ENCODE measurements at places on chromosomes 2 and 18.

GRCh38 chr2:236748801-236749200 lies 179.2 kb downstream of the ACKR3 start:
- peak; percentile 85 for DNase-seq

- no peak for DNase-seq
Observed at GRCh38 chr18:77081390-77081778, 51.2 kb downstream of the MBP start.

DNA sequence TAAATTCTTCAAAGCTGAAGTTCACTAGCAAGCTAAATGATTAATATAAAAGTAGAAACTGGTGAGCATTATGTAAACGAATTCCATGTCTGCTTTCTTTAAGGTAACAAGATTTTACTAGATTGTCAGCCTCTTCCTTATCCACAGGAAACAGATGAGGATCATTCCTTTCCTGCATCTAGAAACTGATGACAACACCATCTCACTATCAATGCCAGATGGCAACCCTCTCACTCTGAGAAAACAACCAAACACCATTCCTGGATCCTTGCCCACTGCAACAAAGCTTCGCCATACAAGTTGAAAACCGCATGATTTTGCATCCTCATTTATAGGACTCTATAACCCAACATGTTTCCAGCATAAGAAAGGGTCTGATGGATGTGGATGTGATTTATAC lies 122.9 kb downstream of the ZNF521 start:
- DNase-seq = peak; percentile 25

DNA sequence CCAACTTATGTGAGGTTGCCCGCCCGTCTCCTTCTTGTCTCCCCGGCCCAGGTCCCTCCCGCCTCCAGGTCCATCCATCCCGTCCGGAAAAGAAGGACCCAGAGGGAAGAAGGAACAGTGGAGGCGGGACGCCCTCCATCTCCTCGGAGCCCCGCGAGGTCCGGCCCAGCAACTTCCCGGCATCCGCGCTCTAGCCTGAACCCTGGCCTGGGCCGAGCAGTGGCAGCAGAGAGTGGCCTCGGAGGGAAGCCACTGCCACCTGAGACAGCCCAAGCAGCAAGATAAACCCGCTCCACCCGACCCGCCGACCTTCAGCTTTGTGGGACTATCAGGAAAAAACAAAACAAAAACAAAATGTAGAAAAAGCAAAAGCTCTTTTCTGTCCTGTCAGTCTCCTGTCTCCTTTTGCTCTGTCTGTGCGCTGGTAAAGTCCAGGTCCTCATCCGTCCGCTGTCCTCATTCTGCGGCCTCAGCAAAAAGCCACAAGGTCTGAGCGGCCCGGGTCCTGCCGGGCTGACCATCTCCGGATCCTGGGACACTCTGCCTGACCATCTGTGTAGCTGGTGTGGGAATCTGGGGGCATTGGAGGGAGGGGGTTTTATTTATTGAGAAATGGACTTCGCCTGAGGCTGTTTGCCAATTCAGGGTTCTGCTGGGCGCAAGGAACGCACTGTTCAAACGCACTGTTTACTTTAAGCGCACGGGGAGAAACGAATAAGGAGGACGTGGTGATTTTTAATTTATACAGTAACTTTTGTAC lies 3.1 kb downstream of the DLX1 start:
- no peak for DNase-seq

GRCh38 chr2:184205048-184205596 lies 393.2 kb upstream of the ZNF804A start:
- no peak for DNase-seq

DNA sequence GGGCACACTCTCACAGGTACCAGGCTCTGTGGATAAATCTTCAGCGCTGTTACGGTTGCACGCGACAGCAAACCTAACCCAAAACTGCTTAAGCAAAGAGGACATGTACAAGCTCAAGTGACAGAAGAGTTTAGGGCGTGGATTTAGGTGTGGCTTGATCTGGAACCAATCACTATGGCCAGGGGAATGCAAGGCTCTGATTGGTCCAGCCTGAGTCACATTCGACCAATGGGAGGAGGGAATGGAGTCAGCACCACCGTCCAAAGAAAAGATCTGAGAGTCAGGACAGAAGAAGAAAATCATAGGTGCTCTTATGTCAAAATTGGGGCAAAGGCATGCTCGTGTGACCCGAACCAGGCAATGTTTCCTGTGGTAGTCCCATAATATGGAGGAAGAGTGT lies 139.0 kb downstream of the TRIM43 start:
- DNase-seq = no peak

DNA sequence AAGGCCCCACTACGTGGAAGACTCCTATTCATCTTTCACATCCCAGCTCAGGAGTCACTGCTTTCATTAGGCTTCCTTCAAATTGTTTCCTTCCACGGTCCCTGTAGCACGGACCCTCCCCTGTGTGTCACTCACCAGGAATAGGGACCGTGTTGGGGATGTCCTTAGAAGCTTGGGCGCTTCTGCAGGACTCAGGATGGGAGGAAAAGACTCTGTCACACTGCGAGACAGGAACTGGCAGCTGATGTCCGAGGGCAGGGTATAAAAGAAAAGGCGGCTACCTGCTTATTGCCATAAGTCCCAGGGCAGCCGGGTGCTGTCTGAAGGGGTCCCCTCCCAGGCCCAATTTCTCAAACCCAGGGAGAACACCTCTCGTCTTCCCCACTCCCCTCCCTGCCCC lies 79.1 kb downstream of the BCL2L11 start:
- no peak for DNase-seq

DNA sequence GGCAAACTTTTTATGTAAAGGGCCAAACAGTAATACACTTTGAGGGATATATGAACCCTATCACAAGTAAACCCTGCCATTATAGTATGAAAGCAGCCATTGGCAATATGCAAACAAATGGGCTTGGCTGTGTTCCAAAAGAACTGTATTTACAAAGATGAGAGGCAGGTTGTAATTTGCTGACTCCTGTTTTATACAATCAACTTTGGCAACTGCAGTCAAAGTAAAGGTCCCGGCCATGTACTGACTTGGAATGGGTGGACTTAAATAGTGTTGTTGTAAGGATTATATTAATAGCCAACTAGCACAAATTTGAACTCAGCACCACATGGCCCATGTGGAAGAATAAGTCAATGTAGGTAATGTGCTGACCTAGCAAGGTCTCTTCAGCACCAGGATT lies 223.4 kb downstream of the WDPCP start:
- peak; percentile 16 for DNase-seq

GRCh38 chr2:146468578-146468977 lies 1376.3 kb upstream of the ACVR2A start:
- no peak for DNase-seq

GRCh38 chr18:54043484-54044251 lies 180.8 kb downstream of the MBD2 start:
- DNase-seq = no peak

DNA sequence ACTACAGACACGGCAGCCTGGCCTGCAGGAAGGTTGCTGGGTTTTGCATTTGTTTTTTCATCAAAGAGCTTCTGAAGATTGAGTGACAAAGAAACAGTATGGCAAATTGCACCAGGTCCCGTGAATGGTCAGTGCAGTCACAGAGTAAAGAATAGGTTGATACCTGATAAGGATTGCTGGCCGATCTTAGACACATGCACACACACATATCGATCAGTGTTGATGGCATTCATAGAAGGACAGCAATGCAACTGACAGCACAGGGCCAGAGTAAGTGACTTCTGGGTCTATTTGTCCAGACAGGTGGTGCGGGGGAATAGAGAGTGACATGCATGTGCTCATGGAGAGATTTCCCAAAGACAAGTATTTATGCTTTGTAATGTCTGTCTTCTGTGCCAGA lies 42.8 kb downstream of the NRP2 start:
- DNase-seq = no peak

DNA sequence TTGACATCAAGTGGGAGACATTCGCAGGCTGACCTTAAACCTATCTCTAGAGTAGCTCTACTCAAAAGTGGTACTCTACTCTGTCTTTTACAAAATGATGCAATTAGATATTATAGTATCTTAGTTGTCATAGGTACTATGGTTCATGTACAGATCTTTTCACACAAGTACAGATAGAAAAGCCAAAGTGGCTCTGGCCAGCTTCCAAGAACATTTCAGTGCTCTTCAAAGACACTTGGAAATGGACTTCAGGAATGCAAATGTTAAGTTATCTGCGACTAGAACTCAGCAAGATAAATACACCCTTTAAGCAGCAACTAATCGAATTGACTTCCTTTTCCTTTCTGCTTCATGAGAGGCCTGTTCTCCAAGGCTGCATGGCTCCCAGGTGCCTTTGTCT lies 718.7 kb upstream of the FAM98A start:
- DNase-seq = no peak

DNA sequence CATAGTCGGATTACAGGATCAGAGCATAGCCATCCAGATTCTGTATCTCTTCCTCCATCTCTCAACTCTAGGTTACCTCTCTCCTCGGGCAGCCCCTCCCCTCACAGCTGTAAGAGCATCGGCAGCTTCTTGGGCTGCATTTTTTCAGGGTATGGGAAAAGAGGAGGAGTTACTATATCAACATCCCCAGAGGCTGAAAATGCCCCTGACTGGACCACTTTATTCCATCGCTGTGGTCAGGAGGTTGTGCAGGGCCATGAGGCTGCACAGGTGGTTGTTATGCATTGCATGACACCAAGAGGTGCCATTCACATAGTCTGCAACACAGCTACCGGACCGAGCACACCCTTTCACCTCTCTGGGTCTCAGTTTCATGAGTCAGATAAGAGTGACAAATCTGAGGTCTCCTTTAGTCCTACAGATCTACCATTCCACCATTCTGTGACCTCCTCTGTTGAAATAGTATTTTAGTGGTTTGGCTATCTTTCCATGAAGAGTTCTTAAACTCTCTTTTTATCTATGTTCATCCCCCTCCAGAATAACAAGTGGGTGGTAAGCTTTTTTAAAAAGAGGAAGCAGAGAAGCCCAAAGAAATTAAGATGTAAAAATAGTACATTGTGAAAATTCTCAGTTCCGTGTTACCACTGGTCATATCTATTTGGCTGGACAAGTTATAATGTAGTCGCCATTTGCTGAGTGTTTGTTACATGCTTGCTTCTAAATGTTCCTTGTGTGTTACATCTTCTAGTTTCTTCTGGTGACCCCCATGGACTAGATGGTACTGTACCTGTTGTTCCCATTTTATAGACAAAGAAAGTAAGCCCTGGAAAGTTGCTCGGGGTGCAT lies 56.6 kb upstream of the SLC1A4 start:
- DNase-seq = no peak

- DNase-seq = no peak
Observed at GRCh38 chr18:3653263-3653850, 203.4 kb downstream of the TGIF1 start.

- no peak for DNase-seq
Observed at GRCh38 chr2:16584824-16585540, 80.7 kb downstream of the CYRIA start.

- no peak for DNase-seq
Observed at GRCh38 chr2:43023791-43024514, 202.5 kb downstream of the ZFP36L2 start.

DNA sequence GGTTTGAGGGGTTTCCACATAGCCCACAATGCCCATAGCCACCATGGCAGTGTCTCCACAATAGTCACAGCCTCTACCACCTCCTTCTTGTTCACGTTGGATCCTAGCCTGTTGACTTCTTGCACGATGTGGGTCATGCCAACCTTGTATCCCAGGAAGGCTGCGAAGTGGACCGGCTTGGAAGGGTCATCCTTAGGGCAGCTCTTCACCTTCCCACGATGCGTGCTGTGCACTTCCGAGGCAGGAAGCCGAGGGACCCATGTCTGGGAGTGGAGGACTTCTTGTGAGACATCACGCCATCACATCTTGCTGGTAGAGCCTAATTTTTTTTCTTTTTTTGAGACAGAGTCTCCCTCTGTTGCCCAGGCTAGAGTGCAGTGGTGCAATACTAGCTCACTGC lies 144.6 kb upstream of the ASB18 start:
- DNase-seq = no peak

GRCh38 chr18:47593744-47594472 lies 336.6 kb downstream of the SMAD2 start:
- no peak for DNase-seq

DNA sequence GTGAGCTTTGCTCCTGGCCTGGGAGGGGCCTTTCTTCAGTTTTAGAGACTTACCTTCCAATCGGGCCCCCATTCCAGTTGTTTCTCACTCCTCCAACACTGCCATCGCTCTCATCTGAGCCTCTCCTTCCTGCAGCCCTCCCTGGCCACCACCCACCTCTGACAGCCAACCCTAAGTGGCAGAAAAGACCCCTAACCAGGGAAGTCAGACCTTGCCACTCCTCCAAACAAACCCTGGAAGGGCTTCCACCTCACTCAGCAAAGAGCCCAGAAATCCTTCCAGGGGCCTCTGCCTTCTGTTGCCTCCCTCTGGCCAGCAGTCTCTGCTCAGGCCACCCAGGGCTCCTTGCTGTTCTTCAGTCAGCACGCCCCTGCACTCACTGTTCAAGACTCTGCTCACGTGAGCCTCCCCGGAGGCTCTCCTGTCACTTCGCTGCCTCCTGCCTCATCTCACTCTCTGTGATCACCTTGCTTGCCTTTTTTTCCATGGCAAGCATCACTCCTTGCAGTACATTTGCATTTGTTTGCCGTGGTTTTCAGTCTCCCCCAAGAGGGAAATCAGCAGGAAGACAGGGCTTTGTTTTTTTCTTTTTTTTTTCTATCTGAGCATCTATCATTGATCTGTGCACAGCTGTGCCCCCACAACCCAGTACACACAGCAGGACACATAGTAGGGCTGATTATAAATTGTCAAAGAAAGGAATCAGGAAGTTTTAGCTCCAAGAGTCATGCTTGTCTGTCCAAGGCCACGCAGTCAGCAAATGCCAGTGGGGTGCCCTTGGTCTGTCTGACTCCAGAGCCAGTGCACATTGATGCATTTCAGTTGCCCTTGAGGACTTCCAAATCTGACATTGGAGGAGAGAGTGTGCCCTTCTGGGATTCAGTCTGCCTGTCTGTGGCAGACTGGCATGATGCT lies 83.9 kb downstream of the INHBB start:
- no peak for DNase-seq

DNA sequence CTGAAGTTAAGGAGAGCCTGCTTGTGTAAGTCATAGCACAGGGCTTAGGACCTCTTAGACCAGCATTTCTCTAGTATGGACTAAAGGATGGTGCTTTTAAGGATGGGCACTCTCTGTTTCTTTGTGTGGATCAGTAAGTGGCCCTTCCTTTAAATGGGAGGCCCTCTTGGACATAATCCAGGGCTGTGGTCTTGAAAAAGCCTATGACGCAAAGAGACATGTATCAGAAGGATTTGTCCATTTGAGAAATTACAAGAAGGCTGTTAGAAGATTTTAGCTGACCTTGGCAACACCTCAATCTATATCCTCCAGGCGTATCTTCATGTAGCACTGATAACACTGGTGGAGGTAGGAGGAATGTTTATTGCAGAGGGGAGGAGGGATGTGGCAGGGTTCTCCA lies 79.2 kb downstream of the PRPF40A start:
- no peak for DNase-seq

DNA sequence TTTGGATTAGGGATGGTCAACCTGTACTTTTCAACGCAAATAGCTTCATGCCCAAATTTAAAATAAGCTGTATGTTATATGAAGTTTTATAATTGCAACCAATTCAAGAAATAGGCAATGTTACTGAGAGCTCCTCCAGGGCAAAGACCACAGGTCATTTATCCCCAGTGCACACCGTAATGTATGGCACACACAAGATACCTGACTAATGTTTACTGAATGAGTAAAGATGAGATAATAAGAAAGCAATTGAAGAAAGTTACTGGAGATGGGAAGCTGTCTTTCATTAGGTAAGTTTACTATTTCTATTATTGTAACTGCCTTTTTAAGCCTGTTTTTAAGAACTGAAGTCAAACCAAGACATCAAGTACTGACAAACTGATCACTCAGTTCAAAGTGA lies 184.5 kb upstream of the VRK2 start:
- no peak for DNase-seq

Measured in SJCRH30 (cell line).